ENCODE measurements at places on chromosomes 12 and 14.

DNA sequence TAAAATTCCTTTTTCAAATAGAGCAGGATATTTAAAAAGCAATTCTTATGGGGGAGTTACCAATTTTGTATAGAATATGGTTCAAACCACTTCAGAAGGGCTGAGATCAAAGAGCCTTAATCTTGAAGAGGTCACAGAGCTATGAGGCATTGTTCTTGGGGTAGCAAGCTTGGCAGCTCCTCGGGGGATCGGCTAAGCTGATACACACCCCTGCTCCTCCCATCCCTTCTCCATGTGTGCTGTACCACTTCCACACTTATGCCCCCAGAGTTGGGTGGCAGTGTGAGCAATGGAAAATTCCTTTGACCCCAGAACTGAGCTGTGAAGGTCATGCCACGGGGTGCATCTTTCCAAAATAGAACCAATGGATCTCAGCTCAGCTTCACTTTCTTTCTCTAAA, 15.0 kb upstream of the TMEM30B start:
- no peak for DNase-seq

DNA sequence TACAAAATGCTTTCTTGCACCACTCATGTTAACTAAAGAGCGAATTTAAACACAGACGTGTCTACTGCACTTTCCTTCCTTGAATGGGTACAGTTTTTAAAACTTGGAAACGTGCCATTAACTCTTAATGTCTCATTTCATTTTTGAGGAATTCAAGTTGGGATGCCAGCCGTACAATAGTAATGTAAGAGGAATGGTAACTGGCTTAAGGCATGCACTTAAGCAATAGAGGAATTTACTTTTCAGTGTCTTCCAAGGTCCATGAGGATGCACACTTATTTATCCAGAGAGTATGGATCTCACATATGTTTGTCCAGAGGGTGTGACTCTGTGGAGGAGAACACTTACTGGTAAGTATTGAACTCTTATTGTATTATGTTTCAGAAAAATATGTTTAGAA, 52.9 kb downstream of the PPP4R4 start:
- DNase-seq: no peak

DNA sequence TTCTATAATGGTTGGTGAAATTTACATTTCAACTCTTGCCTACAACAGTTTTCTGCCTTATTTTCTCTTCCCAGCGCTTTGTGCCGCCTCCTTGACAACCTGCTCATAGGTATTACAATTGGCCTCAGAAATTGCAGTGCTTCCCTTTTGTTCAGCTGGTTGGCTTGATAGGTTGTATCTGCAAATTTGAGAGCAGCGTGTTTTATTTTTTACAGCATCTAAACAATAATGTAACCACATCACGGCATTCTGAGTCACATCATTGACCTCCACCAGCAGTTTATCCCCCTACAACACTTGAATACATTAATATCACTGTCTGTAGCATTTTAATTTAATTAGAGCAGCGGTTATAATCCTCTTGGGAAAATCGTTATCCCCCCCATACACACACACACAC, 99.4 kb downstream of the ETV6 start:
- DNase-seq: no peak

DNA sequence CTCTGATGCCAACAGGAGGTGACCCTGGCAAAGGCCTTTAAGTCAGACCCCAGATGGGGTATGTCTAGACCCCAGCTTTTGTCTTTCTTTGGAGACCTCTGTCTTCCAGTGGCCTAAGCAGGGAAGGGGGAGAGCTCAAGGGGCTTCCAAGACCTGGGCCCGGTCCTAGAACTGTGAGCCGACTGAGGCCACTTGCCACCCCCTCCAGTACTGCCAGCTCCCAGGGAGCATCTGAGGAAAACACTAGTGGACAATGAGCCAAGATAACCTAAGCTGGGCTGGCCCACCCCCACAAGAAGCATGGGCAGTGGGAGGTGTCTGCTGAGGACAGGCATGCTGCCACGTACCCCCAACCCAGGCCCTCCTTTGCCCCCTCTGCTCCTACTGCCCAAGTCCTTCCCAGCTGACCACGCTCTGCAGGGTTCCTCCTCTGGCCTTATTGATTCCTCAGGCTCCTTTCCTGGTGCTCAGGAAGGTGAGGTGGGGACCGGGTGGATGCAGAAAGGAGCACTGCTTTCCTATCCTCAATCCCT, 21.1 kb downstream of the VDR start:
- DNase-seq: no peak

DNA sequence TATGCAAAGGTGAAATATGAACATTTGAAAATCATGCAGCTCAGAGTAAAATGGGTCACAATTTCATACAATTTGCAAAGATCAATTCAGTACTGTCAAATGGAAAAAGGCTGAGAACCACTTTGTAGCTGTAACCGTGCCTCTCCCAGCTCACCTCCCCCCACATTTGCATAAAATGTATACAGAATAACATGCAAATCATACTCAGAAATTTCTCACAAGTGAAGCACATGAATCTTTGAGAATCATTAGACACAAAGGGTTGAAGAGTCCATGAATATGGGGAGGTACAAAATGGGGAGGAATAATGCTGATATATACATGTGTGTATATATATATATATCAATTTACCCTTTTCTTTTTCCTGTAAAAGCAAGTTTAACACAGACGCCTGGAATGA, 162.1 kb downstream of the APAF1 start:
- DNase-seq: no peak

DNA sequence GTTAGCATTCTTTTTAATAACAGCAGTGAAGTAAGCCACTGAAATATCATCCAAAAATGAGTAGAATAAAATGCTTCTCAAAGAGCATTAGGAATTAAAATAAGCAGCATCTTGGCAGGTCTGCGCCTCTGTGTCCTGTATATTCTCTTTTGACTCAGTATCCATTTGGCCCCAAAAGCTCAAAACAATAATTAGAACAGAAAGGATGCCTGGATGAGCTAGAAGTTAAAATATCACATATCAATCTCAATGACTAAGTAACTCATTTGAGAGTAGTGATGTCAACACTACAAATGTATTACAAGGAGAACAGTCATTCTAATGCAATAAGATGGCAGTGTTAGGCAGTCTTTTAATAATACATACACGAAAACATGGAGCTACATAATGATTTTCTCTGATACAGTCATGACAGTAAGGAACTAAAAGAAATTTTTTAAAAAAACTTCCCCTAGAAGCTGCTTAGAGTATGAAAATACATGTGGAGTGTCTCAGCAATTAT, 160.9 kb upstream of the ABCD2 start:
- no peak for DNase-seq

DNA sequence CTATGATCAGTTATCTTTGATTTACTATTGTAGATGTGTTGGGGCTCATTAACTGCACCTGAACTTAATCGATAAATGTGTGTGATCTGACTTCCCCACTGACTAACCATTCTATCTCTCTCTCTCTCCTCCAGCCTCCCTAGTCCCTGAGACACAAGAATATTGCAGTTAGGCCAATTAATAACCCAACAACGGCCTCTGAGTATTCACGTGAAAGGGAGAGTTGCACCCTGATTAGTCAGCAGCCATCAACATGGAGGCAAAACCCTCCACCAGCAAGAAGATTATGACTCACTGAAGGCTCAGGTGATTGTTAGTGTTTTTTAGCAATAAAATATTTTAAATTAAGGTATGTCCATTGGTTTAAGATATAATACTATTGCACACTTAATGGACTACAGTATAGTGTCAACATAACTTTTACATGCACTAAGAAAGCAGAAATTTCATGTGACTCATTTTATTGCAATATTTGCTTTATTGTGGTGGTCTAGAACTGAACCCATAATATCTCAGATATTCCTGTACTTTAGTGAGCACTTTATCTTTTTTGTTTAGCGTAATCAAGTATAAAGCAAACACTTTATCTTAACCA, 77.1 kb upstream of the PTGDR start:
- DNase-seq: no peak

GRCh38 chr12:129257524-129257923, 404.2 kb downstream of the GLT1D1 start:
- DNase-seq: no peak

DNA sequence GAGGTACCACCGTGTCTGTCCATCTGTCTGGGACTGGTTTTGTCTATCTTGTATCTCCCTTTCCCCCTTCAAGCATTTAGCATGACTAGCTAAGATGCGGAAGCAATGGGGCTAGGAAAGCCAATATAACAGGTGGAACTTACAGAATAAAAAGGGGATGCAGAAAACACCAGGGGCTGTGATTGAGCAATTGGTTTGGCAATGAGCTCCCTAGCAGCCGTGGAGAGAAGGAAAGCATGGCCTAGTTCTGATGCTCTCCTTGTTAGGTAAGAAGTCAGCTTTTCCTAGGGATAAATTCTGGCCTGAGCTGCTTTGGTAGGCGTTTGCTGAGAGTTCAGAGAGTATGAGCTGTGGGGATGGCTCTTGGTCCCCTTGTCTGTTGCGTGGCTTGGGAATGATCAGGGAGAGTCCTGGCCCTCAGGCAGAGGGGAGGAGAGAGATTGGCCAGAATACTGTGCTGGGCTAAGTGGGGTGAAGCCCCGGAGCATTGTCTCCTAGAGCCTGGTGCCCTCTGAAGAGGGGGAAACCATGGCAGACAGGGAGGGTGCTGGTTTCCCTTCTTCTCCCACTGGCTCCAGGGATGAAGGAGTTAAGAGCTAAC, 7.1 kb downstream of the SETD1B start:
- DNase-seq: no peak

- no peak for DNase-seq
Measured at GRCh38 chr12:132422381-132423043, 67.4 kb upstream of the FBRSL1 start.

GRCh38 chr12:1930803-1931597, 12.5 kb upstream of the CACNA2D4 start:
- DNase-seq: no peak

DNA sequence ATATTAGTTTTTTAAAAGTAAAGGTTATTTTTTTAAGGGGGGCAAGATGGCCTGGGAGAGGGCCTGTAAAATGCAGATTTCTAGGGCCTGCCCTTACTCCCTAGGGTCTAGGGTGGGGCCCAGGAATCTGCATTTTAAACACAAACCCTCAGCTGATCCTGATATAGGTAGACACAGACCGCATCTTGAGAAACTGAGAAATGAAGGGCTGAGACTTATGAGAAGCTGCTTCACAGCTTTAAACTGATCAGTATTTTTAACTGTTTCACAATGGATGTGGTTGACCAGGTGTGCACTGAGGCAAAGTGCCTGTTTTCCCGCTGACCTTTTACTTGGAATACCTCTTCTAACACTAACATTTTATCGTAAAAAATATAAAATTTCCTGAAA, 84.0 kb downstream of the CCDC88C start:
- no peak for DNase-seq

DNA sequence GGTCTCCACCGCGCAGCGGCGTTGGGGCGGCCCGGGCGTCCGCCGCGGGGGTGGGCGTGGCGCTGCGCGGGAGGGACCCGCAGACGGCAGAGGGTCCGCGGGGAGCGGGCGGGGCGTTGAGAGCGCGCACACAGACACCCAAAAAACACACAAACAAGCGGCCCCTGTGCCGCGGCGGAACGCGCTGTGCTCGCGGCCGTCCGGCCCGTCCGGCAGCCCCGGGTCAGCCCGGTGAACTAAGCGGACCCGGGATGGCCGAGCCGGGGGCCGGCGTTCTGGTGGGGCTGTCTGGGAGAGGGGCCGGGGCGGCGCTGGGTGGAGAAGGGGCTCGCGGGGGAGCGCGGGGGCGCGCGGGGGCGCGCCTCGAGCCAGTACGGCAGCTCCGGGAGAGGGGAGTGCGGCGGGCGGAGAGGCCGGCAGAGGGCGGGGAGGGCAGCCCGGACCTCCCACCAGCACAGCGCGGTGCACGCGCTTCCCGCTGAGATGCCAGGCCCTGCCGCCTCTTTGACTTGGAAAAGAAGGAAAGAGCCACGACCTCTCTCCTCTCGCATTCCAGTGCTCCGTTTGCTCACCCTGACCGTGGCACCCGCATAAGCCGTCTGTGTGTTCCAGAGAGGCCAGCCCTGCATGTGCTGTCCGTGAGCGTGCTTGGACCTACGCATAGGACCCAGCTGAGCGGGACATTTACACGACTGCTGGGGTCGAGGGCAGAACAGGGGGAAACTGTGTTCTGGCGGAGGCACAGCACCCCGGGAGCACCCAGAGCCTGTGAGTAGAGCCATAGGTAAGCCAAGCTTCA, 10.3 kb downstream of the SLC6A12 start:
- no peak for DNase-seq

- peak; percentile 8 for DNase-seq
Measured at GRCh38 chr12:66409195-66409871, 107.0 kb downstream of the HELB start.

DNA sequence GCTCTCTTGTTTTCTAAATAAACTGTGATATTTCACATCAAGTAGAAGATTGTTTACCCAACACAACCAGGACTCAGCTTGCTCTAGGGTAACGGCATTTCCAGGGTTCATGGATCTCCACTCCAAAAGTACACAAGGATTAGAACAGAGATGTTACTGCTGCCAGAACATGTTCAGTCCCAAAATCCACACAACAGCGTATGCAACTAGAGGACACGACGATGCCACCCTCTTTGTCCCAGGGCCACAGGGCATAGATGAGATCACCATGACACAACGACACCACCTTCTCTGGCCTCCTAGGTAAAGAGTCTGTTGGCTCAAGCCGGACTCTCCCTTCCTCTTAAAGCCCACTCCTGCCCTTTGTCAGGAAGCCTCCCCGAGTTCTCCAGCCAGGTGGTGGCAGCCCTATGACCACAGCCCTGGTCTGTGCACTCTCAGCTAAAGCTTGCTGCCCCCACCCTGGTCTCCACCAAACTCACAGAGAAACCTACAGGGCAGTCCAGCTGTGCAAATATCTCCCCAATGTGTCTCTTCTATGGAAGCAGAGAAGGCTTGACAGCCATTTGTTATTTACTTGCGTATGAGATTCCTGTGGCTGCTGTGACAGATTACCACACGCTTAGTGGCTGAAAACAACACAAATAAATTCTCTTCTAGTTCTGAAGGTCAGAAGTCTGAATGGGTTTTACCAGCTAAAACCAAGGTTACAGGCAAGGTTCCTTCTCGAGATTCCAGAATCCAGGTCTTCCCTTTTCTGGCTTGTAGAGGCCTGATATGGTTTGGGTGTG, 10.3 kb downstream of the CLMN start:
- DNase-seq: no peak

DNA sequence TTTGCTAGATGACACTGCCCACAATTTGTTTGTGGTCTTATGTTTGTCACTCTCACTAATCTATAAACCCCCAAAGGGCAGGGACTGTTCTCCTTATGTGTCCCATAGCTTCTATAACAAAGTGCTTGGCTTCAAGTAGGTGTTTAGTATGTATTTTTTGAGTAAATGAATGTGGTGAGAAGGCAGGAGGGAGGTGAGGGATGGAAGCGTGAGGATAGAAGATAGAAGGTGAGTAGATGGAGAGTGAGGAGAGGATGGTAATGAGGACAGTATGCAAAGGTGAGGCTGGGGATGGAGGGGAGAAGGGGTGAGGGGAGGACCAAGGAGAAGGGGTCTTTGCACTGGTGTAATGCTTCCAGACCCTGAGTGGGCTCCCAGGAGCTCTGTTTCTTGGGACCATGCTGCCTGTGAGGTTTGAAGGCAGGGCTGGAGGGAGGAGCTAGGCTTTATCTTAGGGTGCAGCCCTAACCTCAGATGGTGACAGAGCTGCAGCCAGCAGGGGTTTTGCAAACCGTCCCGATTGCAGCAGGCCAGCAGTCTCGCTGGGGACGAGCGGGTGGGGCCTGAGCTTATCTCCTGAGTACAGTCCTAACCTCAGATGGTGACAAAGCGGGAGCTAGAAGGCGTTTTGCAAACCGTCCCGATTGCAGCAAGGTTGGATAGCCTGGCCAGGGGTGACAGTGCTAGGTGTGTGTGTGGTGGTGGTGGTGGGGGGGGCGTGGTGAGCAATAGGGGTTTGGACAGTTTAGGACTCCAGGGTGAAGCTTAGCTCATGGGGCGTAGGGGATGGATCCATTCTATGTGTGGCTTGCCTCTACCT, 6.5 kb downstream of the CEBPE start:
- DNase-seq: no peak

- DNase-seq: no peak
Measured at GRCh38 chr12:115790526-115790925, 487.0 kb downstream of the MED13L start.
